ENCODE measurements at places on chromosomes 6 and 20.

DNA sequence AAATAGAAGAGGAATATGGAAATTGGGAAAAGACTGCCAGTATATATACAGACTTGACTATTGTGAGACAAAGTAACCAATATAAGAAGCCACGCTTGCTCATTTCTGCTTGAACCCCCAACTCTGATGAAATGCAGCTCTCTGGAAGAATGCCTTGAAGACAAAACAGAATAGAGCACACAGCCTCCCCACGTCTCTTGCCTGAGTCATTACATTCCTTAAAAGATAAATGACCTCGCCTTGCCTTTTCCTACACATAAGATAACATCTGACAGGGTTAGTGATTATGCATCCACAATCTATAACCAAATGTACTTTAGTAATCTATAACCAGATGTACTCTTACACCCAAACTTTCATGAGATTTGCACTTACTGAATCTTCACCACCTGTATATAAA lies 141.1 kb upstream of the EEF1E1 start:
- no peak for DNase-seq

- no peak for DNase-seq
These were observed 97.1 kb upstream of the TOP1 start for GRCh38 chr20:40931410-40932044.

DNA sequence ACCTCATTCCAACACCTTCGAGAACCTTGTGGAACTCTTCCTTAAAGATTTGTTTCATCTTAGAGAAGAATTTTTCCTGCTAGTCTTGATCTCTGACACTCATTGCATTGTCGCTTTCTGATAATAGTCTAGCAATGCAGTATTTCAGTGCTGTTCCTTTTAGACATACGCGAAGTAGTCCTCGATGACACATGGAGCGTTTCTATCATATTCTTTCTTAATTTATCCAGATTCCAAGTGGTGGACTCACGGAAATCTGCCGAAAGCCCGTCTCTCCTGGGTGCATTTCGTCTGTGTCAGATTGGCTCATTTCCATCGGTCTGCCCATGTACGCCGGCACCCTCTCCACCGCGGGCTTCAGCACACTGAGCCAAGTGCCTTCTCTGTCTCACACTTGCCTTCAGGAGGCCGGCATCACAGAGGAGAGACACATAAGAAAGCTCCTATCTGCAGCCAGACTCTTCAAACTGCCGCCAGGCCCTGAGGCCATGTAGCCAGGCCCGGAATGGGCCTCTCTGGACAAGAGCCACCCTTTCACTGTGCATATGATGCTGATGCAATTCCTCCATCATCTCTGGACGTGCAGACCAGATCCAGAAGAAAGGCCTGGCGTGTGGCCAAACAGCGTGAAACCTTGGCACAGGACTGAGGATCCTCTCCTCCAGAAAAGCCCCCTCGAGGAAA lies 198.6 kb upstream of the UST start:
- DNase-seq, result no peak

DNA sequence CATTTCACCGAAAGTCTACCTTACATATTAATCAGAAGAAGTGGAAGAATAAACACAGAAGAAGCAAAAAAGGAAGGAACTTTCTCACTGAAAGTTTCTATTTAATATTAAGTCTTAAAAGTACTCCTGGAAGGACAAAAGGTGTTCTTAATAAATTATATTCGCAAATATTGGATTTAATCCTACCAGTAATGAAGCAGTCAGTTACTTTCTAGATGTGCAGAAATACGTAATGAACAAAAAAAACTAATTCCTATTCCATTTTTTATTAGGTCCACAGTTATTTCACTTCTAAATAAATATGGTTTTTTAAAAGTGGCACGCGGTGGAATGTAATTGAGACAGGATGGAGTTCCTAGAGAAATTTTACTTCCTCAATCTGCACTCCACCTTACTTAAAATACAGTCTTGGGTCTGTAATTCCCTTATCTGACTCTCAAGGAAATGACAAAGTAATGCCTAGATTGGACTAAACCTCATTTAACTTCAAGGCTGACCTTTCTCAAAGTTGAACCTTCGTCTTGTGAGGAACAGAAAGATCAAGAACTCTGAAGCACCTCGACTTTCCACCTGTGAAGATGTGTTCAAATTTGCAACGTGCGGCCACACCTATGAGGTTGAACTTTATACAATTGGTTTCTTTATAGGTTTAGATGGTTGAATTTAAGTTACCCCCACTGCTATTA lies 1.1 kb upstream of the TRAM2 start:
- DNase-seq, result no peak

- no peak for DNase-seq
These were observed 144.5 kb downstream of the CEBPB start for GRCh38 chr20:50335105-50335504.

DNA sequence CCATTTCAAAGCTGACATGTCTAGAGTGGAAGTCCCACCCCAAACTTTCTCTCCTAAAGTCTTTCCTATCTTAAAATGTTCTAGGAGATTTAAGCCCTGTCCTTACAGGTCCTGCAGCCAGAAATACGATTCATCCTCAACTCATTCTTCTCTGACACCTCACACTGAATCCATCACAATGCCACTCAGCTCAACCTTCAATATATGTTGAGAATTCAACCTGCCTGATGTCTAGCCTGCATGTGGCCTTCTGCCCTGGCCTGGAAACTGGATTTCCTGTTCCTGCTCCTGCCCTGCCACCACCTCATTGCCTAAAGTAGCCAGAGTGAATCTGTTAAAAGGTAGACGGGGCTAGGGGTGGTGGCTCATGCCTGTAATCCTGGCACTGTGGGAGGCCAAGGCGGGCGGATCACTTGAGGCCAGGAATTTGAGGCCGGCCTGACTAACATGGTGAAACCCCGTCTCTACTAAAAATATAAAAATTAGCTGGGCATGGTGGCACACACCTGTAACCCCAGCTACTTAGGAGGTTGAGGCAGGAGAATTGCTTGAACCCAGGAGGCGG lies 345.9 kb downstream of the CDH26 start:
- DNase-seq, result no peak

DNA sequence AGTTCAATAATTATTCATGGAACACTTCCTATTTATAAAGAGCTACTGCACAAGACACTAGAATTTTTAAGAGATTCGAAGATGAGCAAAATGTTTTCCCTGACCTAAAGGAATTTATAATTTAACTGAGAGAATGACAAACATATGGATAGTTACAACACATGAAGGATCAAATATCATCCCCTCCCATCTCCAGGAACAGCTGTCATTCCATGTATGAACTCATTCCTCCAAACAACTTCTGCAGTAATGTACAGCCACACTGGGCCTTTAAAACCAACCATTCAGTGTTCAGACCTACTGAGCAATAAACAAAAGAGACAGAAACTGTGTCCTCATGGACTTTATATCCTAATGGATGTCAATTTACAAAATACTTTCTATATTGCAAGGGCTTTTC lies 87.8 kb downstream of the KIF16B start:
- DNase-seq, result no peak

DNA sequence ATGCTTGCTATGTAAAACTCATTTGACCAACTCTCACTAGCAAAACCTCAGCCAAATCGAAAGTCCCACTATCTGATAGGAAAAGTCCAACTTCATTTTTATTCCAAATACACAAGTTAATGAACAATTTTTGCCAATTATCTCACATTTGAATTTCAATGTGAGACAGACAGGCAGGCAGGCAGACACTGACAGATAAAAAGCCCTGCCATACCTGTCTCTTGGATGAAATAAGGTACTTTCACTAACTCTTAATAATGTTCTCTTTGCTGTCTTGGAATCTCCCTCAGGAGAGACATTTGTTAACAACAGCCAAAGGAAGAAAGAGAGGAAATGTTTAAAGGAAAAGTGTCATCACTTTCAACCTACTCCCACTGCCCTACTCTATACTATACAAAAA lies 82.0 kb downstream of the RNGTT start:
- DNase-seq, result no peak

GRCh38 chr20:57840066-57840465 lies 130.3 kb upstream of the PMEPA1 start:
- DNase-seq, result no peak

DNA sequence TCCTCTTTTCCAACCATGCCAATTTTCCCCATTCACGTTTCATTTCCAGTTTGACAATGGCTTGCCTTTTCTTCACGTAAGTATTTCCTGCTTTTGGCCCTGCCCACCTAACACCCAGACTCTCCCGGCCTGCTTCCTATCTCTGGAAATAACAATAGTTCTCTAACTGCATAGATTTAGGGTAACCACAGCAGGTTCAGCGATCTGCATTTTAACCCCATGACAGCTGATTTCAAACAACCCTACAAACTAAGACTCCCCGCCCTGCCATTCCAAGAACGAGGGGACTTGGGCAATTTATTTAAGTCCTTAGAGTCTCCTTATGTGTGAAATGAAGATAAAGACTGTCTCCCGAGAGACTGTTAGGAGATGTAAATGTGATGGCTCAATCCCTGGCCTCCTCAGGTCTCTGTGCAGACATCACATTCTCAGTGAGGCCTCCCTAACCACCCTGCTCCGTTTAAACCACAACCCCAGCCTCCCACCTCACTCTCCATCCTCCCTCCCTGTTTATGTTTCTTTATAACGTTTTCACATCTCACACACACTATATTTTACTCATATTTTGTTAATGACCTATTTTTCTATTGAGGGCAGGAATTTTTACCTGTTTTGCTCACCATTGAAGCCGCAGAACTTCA lies 134.8 kb downstream of the GJA10 start:
- DNase-seq, result no peak

Measured in left forelimb (tissue), 1 donor.